ENCODE measurements at places on chromosomes 12 and 14.

DNA sequence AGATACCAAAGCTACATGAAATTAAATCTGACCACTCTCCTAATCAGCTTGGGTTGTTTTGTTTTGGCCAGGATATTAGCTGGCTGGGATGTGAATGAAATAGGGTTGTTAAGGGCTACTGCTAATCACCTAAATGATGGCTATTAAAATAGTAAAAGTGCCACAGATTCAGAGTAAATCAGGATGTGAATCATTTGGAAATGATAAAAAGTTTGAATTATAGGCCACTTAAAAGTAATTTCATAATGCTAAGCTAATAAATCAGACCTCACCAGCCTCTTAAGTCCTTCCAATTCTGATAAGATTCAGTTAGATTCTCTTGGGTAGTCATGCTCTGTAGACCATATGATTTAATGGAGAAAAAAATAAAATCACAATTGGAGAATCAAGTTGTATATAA, 12.0 kb downstream of the HELB start:
- DNase-seq, result no peak

DNA sequence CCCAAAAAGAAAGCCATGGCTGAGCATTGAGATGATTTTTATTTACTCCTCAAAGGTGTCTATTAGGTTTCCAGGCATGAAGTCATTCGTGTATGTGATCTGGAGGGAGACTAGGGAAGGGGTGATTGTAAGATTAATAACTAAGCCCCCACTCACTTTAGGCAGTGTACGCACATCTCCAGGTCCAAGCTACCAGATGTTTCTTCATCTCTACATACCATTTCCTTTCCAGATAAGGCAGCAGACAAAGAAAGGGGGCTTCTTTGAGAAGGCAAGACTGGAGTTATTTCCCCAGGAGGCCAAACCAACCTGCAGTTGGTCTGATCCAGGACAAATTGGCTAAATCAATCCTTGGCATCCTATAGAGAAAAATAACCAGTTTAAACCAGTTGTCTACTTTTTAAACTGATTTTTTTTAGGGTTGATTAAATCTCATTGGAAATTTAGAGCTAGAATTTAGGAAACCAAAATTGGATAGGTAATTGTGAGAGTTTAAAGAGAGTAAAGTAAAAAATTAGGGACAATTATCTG, 3.9 kb downstream of the HOXC13 start:
- DNase-seq, result no peak

DNA sequence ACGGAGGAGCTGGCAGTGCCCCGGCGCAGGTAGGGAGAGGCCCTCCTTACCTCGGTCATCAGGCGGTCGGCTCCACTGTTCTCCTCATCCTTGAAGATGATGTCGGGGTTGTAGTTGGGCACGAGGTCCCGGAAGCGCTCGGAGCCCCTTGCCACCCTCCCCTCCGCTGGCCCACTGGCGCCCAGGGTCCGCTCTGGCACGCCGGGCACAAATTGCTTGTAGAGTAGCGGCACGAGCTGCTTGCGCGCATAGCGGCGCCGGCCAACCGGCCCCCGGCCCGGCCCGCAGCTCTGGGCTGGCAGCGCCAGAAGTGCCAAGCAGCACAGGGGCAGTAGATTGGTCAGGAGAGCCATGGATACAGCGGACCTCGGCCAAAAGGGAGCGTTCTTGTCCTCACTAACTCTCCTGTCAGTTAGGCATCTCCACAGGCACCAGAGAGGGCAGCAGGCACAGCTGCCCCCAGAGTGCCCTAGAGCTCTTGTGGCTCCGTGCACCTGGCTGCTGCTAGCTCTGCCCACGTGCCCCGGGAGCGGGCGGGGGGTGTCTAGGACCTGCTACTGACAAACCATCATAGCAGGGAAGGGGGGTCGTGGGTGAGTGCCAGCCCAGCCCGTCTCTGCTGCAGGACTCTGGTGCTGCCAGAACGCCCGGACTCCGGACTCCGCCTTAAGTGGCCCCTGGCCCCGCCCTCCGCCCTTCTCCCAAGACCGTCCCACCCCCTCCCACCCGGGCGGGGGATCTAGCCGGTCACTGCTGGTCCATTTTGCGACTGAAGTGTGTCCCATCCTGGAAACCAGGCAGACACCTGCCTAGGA, at the start of gene DHH:
Gene DHH, minus strand, starts transcription at position 642 of the 815 bp plus-strand sequence. Its CDS starts 289 bp downstream, at position 353.
- no peak for DNase-seq

DNA sequence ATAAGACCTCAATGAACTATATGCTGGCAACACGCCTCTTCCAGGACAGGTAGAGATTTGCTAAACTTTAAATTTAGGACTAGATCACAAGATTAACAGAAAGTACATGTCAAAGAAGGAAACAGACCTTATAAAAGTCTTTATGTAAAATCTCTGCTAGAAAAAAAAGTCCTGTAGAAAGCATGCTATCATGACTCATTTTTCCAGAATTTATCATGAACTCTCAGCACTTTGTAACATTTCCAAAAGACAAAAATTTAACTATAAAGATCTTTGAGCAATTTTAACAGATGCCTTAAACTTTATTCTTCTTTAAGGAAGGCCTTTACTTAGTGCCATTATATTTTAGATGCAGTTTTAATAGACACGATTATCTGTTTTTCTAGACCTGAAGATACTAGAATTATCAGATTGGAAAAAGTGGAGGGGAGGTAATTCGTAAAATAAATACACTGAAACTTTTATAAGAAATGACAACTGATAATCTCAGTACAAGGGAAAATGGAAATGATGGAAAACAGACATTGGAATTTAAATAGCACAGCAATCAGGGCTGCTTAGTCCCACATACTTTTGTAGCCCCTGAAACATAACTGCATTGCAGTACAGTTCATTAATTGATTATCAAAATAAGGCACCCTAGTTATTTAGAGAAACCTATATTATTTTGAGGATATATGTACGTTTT, 92.0 kb downstream of the TTLL5 start:
- no peak for DNase-seq

DNA sequence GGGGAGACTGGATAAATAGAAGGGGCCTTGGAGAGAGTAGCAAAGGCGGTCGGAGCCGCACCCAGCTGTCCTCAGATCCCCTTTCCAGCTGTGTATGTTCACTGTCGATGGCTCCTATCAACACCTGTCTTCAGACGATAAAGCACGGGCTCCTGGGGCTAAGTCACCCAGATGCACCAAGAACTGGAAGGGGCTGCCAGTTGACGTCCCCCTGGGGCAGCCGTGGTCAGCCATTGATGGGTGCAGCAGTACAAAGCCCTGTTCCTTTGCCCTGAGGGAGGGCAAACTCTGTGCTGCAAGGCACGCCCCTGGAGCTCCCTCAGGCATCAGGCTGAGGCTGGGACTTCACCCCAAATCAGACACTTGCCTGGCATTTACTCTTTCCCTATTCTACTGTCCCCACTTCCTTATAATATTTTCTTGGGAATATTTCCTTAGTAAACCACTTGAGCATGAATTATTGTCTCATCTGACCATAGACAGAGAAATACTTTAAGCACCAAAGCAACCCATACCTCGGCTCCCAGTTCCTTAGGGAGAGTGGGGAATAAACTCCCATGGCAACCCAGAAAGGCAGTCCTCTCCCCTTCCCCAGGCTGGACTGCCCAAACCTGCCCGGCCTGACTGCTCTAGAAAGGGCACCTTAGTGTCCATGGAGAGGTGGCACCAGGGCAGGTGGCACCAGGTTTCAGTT, 59.6 kb upstream of the SCN8A start:
- no peak for DNase-seq

GRCh38 chr12:112219195-112219594, 93.8 kb downstream of the TRAFD1 start:
- no peak for DNase-seq

All from AG09309 (cell line).